Peyer's patch (tissue), 4 donors: ENCODE measurements at places on chromosomes 3 and 15. TPM values are rescaled to one million over a fixed set of nuclear protein-coding genes. Genes with fewer than 3 reads are reported as not detected.

DNA sequence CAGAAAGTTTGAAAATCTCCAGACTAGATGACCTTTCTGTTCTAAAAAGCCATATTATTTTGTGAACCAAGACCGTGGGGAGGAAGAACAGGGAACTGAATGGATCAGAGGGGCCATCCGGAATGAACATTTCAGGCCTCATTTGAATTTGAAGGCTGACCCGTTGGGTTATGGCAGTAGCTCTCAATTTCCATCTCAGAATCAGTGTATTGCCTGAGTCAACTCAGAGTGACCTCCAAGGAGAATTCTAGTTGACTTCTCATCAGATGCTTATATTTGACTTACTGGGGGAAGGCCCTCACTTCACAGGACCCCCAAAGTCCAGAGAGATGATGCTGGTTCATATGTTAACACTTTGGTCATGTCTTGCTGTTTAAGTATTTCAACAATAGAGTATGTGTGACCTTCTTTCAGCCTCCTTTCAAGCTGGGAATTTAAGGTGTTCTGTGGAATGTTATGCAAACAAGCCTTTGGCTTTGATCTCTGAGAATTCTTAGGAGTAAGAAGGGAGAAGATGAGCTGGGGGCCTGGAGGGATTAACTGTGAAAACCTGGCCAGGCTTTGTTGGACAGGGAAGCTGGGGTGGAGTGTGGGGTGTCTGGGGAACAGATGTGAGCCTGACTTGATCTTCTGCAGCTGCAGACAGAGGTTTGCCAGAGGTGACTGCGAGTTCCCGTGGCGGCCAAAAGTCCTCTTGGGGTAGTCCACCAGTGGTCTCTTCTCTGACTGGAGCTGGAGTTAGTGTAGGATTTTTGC, 111.2 kb upstream of the RGMA start:
- DNase-seq = no peak

DNA sequence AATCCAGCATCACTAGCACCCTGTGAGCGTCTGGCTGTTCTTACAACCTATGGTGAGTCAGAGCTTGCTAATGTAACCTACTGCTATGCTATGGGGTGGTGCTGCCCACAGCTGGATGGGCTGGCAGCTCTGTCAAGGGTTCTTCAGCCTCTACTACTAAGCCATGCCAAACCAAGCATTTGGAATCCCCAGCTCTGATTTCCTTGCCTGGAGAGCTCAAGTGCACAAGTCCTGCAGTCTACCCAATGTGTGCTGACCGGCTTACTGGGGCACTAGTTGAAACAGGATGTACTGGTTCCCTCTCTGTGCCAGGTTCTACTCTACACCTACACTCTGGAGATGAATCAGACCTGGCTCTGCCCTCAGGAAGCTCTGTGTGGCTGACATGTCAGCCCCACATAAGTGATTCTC, 4.2 kb downstream of the TEX264 start:
- DNase-seq = no peak

GRCh38 chr3:99108508-99108907, 207.0 kb upstream of the DCBLD2 start:
- no peak for DNase-seq

GRCh38 chr3:151226088-151226563, 23.1 kb upstream of the GPR171 start:
- DNase-seq = no peak

Gene PLD1
- total RNA-seq = 178 TPM

DNA sequence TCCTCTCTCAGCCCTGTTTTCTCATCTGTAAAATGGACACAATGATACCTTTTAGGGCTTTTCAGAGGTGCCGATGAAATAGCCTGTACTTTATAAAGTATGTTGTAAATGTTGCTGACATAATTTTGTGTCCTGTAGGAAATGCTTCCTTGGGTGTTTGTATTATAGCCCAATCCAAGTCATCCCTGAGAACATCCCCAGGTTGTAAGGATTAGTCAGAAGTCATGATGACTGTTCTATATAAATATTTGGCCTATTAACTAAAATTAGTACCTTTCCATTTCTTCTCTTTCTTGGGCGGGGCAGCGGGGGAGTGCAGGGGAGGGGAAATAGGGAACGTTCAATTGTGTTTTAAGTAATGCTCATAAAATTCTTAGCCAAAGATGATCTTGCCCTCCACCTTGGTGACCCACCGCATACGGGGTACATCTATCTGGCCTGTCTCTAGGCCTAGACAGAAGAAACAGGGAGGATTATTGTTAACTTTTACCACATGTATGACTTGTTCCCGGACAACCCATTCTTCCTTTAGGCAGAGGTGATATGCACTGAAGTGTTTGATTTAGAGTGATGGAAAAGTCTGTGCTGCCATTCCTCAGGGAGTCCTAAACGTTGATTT, 120.7 kb downstream of the VGLL4 start:
- no peak for DNase-seq
